ENCODE measurements at places on chromosomes 12 and 14.

DNA sequence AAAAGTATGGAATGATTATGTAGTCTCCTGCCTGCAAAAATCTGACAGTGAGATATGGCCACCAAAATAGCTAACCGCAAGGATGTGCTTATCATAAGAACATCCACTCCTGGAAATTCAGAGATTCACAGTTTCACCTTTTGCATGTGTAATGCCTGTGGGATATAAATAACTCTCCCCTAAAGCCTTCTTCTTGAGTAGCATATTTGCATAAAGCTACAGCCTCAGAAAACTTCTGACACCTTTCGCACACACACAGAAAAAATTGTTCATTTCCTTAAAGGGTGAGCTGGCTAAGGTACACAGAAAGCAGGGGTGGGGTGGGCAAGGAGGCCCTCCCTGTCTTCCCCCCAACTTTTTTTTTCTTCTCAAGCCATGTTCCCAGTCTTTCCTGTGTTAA lies 3.1 kb upstream of the IGF1 start:
- DNase-seq, result no peak

- no peak for DNase-seq
These were observed 127.5 kb downstream of the TMX1 start for GRCh38 chr14:51367600-51367931.

DNA sequence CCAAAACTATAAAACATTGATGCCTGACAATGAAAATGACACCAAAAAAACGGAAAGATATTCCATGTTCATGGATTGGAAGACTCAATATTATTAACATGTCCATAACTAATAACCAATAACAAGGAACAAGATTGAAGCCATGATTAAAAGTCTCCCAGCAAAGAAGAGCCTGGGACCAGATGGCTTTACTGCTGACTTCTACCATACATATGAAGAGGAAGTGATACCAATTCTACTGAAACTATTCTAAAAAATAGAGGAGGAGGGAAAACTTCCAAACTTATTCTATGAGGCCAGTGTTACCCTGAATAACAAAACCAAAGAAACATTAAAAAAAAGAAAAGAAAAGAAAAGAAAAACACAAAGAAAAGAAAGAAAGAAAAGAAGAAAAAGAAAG lies 54.6 kb upstream of the ATF7IP start:
- DNase-seq, result no peak

GRCh38 chr12:15276088-15276698 lies 46.1 kb upstream of the PTPRO start:
- peak; percentile 4 for DNase-seq

GRCh38 chr12:74626397-74626796 lies 88.8 kb downstream of the ATXN7L3B start:
- DNase-seq, result no peak

DNA sequence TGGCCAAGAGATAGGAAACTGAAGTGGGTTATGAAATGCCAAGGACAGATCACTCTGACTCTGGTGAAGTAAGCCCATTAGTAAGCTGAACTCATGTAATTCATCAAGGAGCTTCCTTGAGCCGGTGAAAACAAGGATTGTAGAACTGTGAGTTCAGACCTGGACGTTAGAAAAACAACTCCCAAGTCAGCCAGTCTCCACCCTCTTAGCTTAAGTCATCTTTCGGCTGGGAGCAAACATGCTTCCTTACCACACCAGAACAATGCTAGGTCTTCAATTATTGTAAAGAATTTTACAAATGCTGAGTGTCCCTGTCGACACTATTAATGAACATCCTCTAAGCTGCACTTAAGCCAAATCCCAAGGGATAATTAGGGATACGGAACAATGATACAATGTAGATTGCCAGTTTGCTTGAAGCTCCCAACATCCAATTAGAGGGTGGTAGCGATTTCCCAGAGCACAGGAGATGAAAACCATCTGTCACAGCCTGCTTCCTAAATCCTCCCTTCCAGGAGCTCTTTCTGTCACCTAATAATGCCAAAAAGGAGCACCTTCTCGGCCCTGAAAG lies 45.7 kb upstream of the VASH1 start:
- DNase-seq, result no peak

DNA sequence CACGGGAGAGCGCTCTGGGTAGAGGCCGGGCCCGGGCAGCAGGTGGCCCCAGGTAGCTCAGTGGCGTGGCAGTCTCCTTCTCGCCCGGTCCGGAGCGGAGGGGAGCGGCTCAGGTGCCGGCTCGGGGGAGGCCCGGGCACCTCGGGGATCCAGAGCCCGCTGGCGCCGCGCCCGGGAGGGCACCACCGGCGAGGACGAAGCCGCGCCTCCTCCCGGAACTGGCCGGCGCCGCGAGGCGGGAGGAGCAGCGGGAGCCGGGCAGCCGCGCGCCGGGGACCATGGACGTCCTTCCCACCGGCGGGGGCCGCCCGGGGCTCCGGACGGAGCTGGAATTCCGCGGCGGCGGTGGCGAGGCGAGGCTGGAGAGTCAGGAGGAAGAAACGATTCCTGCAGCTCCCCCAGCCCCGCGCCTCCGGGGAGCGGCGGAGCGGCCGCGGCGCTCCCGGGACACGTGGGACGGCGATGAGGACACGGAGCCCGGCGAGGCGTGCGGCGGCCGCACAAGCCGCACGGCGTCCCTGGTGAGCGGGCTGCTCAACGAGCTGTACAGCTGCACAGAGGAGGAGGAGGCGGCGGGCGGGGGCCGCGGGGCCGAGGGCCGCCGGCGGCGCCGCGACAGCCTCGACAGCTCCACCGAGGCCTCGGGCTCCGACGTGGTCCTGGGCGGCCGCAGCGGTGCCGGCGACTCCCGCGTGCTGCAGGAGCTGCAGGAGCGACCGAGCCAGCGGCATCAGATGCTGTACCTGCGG lies 21.5 kb upstream of the GNS start:
- no peak for DNase-seq

GRCh38 chr14:94897561-94897960 lies 127.6 kb upstream of the GSC start:
- DNase-seq, result no peak

DNA sequence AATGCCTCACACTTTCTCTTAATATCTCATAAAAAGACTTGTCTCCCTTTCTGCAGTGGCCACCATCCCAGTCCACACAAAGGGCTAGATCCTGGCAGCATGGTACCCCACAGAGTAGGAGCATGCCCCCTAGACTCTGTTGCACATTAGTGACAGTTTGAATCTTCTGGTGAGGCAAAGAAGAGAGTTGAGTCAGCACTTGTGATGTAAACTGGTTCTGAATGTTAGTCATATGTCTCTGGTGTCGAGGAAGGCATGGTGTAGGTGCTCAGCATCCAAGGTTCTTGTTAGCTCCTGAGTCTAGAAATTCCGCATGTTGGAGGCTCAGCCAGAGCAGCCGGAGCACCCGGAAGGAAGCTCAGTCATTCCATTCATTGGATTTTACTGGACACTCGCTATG lies 9.8 kb downstream of the TTC9 start:
- DNase-seq, result no peak
